Iris pigment epithelial cell (primary cell): ENCODE measurements at places on chromosomes 3 and 15.

DNA sequence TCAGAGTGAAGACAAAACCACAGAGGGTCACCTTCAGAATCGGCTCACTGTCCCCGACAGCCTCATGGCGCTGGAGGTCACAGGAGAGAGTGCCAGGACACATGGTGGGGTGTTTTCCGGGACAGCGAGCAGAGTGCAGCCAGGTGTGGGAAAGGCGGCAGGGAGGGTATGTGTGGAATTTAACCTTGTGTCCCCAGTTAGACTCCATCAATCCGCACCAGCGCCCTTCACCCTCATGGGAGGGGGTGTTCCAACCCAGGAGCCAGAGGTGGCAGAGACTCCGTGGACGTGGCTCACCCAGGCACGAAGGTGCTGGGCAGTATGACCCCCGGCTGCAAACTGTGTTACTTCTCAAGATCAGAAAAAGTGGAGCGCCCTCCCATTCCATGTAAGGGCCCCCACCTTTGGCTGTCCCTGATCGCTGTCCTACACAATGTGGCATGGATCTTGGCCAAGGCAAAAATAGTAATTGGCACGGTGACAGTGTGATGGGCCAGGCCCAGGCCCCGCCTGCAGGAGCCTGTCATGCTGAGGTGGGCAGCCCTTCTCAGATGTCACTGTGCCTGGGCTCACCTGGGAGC lies 190.3 kb downstream of the XXYLT1 start:
- peak; percentile 13 for DNase-seq

GRCh38 chr3:179853176-179853575 lies 183.6 kb downstream of the PEX5L start:
- DNase-seq: peak; percentile 87

- no peak for DNase-seq
Observed at GRCh38 chr15:59595434-59595915, 16.1 kb upstream of the GCNT3 start.

GRCh38 chr3:55558316-55558715 lies 71.2 kb upstream of the WNT5A start:
- peak; percentile 80 for DNase-seq

- no peak for DNase-seq
Observed at GRCh38 chr15:77857419-77857818, 220.1 kb downstream of the TBC1D2B start.
